Aorta (tissue), 5 donors: ENCODE measurements at places on chromosomes 7 and 10. TPM values are rescaled to one million over a fixed set of nuclear protein-coding genes. Genes with fewer than 3 reads are reported as not detected.

DNA sequence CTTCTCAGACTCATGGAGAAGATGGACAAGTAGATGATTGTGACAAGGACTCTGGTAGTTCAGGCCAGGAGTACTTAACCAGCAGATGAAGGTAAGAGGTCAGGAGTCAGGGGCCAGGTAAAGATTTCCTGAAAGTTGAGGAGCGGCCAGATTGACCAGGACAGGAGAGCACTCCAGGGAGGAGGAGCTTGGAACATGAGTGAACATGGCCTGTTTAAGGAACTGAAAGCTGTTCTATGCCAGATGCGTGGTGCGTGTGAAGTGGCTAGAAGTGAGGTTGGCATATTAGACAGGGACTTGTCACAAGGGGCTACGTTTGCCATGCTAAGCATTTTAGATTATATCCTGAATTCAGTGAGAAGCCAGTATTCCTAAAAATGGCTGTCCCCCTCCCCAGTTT lies 157.2 kb downstream of the WNT2 start:
- DNase-seq: peak; percentile 53

GRCh38 chr7:51024867-51025266 lies 242.2 kb upstream of the GRB10 start:
- DNase-seq: no peak

PRRT4 gene
- total RNA-seq: 5.8 TPM

DNA sequence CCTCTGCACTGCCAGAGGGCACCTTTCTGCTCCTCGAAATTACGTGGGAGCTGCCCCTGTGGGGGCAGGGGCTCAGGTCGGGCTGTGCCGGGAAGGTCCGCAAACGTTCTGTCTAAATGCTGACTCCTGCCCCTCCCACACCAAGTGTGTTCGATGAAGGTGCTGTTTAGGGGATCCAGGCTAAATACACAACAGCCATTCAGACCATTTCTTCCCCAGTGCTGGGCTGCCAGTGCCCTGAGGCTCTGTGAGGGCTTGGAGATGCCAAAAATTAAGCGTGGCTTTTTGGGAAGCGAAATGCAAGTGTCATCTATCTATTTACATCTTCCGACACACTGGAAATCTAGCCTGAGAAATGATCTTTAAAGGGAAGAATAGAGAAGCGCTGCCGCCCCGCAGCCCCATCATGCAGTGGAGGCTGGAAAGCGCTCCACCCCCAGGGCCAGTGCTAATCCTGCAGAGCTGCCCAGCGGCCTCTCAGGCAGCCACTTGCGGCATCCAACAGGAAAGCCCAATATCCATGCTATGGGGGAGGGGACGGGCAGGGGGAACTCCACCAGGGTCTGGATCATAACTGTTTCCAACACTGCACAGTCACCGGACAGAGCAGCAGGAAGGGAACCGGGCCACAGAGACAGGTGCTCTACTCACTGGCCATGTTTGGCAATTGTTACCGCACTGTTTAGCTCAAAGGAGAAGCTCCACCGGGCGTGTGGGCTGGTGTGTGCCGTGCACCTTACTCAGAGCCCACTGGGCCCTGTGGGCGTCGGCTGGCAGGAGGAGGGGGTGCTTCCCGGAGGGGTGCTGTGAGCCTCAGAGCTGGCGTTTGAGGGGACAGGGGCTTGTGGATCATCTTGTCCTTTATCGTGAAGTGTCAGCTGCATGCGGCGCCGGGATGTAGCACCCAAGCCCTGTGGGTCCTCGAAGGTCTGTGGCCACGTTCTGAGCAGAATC lies 205.5 kb downstream of the DNAJB6 start:
- DNase-seq: peak; percentile 71

- DNase-seq: no peak
These were observed 31.9 kb downstream of the ZEB1 start for GRCh38 chr10:31350891-31351290.

DNA sequence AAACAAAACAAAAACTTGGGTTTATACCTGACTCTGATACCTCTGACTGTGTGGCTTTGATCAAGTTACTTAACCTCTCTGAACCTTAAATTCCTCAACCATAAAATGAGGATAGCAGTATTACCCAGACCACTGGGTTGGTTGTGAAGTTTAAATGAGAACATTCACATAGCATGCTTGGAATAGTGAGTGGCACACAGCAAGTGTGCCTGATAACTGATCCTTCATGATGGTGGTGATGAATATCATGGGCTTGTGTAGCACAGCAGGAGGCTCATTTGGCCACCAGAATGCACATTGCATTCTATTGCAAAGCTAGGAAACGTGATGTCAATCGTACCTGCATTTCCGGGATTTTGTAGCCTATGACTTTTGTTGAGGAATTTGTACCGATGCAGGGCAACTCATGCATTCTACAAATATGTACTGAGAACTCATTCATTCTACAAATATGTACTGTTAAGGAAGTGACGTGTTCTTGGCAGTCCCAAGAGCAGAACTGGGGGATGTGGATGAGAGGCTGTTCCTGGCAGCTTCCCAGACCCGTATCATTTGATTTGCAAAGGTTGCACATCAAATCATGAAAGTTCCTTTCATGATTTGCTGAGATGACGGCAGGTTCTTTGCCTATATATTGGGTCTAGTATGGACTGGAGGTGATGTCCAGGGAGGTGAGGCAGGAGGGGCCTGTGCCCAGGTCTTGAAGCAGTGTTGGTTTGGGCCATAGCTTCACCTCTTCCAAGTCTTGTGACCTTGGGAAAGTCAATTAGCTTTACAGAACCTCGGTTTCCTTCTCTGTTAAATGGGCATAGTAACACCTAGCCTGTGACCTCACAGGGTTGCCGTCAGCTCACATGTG lies 94.6 kb upstream of the SMNDC1 start:
- no peak for DNase-seq

DNA sequence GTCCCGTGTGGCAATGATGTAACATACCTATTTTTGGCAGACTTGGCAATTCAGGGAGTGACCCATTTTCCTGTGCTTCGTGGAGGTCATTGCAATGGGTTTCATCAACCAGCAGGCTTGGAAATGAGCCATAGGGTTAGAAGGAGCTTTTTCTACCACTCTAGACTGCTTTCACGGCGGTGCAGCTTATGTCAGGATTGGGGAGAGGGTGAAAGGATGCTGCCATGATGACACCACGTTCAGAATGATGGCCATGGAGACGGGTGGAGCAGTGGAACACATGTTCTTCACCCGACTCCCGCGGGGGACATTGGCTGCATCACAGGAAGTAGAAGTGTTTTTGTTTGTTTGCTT lies 220.2 kb downstream of the EMX2 start:
- no peak for DNase-seq

- no peak for DNase-seq
These were observed 190.7 kb downstream of the C7orf25 start for GRCh38 chr7:42720991-42721796.

HIPK2 gene
- total RNA-seq: 35.3 TPM

DNA sequence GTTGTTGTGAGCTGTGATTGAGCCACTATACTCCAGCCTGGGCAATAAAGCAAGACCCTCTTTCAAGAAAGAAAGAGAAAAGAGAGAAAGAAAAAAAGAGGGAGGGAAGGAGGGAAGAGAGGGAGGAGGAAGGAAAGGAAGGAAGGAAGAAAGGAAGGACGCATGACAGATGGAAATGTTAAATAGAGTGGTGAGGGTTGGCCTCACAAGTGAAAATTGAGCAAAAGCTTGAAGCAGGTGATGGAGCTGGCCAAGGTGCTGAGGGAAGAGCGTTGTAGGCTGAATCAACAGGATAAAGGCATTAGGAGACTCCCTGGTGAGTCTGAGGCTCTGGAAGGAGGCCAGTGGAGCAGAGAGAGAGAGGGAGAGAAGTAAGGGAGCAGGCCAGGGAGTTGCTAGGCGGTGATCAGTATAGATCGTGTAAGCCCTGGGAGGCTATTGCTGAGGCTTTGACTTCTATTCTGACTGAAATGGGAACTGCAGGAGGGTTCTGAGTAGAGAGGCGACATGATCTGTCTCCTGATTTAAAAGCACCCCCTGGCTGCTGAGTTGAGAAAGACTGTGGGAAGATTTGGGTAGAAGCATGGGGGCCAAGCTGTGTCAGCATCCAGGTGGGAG lies 26.5 kb upstream of the TMEM248 start:
- peak; percentile 41 for DNase-seq

ZNF117 gene
- total RNA-seq: 28.0 TPM
